ENCODE measurements at places on chromosomes 12 and 14.

GRCh38 chr14:71209888-71210287 lies 302.6 kb downstream of the PCNX1 start:
- no peak for DNase-seq

DNA sequence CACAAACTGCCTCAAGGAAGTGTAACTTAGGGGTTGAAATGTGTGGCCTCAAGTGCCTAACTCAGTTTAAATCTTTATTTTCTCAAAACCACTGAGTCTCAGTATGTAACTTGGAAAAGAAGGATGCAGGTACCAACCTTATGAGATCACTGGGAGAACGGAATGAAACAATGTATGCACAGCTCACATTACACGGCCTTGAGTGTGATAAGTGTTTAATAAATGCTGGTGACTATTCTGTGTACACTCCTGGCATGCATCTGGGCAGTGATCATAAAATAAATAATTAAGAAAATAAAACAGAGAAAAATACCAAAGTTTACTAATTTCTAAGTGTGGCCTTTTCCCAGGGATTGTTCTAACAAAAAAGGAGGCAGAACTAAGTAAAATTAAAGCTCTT lies 974.5 kb upstream of the FLRT2 start:
- DNase-seq, result no peak

DNA sequence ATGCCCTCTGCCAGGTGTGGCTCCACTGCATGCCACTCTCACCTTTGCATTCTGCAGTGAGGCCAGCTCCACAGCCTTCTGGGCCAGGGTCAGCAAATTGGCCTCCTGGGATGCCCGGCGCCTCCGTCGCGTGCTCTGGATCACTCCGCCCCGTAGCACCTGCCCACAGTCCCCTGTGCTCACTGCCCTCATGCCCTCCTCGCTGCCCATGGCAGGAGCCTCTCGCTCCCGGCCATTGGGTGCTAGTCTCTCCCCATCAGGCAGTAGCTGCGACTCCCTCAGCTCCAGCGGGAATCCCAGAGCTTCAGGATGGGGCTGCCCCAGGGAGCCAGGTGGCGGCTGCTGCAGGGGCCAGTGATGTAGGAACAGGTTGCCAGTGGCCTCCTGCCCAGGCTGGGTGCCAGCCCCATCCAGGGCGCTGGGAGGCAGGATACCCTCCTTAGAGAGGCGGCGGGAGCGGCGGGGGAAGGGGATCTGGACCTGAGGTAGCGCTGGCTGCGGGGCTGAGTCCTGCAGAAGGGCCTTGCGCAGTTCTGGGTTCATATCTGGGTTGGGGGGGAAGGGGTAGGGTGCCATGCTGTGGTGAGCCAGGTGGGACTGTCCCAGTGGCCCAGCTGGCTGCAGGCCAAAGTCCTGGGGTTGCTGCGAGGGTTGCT lies 24.5 kb upstream of the PNMA1 start:
- no peak for DNase-seq

GRCh38 chr14:61152851-61153364 lies 128.2 kb downstream of the TMEM30B start:
- DNase-seq, result no peak

DNA sequence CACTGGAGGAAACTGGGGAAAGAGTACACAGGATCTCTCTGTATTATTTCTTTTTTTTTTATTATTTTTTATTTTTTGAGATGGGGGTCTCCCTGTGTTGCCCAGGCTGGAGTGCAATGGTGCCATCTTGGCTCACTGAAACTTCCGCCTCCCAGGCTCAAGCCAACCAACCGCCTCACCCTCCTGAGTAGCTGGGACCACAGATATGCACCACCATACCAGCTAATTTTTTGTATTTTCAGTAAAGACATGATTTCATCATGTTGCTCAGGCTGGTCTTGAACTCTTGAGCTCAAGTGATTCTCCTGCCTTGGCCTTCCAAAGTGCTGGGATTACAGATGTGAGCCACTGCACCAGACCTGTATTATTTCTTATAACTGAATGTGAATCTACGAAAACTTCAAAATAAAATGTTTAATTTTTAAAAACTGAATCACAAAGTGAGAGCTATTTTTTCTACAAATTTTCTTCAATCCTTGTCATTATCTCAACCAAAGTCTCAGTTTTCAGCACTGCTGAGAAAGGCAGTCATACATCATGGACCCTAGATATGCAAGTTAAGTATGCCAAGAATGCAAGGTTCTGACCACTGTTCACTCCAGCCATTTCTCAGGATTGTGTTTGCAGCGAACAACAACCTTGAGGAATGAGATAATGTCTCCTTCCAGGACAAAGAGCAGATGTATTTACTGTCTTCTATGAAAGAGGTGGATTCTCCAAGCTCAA lies 2.4 kb downstream of the EAPP start:
- no peak for DNase-seq

GRCh38 chr12:21350975-21351374 lies 16.3 kb upstream of the SLCO1A2 start:
- DNase-seq, result no peak

GRCh38 chr14:54465654-54466053 lies 23.1 kb downstream of the GMFB start:
- DNase-seq, result no peak

DNA sequence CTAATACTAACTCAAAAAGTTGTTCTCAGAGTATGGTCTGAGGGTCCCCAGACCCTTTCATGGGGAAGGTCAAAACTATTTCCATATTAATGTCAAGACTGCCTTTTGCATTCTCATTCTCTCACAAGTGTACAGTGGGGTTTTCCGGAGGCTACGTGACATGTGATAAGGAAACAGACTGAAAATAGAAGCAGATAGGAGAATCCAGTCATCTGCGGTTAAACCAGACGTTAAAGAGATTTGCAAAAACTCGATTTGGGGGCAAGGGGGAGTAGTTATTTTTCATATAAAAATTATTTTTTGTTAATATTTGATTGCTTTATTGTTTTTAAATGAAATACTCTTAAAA lies 1.0 kb upstream of the NAP1L1 start:
- DNase-seq, result no peak

DNA sequence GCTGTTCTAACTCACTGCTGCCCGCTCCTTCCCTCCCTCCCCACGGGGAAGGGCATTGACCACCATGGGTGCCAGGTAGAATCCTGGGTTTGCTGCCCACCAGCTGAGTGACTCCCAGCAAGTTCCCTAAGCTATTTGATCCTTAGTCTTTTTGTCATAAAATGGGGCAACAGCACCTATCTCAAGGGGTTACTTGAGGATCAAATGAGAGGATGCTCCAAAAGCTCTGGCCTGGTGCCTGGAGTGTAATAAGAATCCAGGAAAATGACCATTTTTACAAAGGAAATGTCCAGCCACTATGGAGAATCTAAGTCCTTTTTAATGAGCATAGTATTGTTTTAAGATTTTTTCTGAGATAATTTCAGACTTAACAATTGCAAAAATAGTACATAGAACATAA lies 61.4 kb upstream of the CMKLR1 start:
- no peak for DNase-seq

DNA sequence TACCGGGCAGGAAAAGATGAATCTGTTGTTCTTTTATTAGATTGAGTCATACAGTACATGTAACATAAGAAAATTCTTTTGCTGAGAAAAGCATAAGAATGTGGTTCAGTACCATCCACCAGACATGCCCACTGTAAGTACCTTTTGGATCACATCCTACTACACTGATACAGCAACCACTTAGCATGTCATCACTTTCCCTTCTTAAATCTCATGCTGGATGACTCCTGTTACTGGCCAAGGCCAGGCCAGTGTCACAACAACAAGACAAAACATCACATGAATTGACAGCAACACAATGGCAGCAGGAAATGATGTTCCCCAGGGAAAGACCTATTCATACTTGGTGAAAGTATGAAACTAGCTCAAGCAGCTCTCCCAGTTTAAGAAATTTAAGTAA lies 46.4 kb downstream of the STXBP6 start:
- DNase-seq, result no peak

GRCh38 chr14:70143306-70143705 lies 45.4 kb downstream of the SLC8A3 start:
- DNase-seq, result no peak

- DNase-seq, result no peak
Observed at GRCh38 chr12:12474931-12475795, 87.5 kb downstream of the DUSP16 start.

- no peak for DNase-seq
Observed at GRCh38 chr14:102899516-102899900, 23.0 kb upstream of the AMN start.

- no peak for DNase-seq
Observed at GRCh38 chr12:54945082-54945481, 39.5 kb downstream of the TESPA1 start.

GRCh38 chr12:56462565-56462964 lies 5.8 kb upstream of the SPRYD4 start:
- DNase-seq, result no peak

GRCh38 chr12:22670762-22671161 lies 45.8 kb downstream of the ETNK1 start:
- no peak for DNase-seq

DNA sequence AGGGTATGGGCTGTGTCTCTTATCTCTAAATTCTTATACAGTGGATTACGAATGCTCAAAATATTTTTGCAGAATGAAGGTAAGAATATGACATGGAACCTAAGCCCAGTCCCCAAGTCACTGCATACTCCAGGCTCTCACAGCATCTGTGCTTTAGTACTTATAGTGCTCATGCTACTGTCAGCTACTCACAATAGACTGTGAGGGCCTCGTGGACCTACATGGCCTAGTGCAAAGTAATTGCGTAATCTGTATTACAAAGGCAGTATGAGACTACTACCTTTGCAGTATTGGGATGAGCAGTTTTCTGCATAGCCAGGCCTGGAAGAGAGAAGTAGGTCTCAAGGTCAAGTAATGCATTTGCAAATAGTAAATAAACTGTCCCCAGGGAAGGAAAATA lies 27.9 kb downstream of the VWF start:
- no peak for DNase-seq

GRCh38 chr12:52435659-52435999 lies 1.5 kb upstream of the KRT75 start:
- DNase-seq, result no peak

DNA sequence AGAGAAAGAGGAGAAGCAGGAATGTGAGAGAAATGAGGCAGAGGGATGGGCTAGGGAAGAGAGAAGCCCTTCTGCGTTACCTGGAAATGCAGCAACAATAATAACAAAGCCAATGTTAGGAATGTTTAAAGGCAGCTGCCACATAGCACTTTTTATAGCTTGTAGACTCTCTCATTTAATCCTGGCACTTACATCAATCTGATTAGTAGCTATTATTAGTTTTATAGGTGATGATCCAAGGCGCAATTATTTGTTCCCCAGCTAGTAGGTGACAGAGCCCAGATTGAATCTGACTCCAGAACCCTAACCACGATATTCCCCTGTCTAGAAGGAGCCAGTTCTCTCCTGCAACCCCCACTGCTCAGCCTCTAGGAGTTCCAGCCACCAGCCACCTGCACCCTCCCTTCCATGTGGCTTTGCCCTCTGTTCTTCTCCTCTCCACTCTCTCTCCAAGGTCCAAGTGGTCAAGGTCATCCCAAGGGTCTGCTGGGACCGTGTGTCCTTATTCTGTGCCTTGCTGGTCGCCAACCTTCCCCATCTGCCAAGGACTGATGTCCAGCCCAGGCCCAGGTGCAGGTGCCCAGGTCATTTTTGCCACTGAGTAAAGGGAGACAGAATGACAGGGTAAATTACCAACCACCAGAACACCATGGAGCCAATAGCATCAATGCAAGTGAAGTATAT lies 29.4 kb upstream of the CIPC start:
- DNase-seq, result no peak

GRCh38 chr12:77049767-77050353 lies 15.5 kb downstream of the E2F7 start:
- DNase-seq, result peak; percentile 8

DNA sequence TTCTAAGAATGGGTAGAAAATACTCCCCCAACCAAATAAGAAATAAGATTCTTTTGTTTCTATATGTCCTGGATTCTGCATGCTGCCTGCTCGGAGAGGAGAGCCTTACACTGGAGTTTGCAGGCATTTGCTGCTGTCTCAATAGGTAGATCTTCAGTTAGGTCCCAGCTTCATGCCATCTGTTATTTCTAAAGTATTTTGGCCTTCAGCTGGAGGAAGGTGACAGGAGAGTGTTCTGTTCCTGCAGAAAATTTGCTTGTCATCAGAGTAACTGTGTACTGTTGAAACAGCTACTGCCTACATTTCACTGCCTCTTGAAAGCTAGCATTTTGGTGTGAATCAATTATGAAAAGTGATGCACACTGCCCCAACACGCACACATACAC lies 966.9 kb downstream of the NRXN3 start:
- no peak for DNase-seq

- DNase-seq, result no peak
Observed at GRCh38 chr14:91027561-91027960, 32.9 kb downstream of the RPS6KA5 start.

GRCh38 chr12:88934163-88934747 lies 354.0 kb upstream of the KITLG start:
- no peak for DNase-seq

All from substantia nigra (tissue), 51 donors.